Stimulated activated CD4-positive, alpha-beta T cell treated with anti-CD3 and anti-CD28 coated beads, Interleukin-12 subunit alpha, Interleukin-12 subunit beta, amount 100 ng/mL, for 24 hours (primary cell): ENCODE measurements at places on chromosomes 2 and 18.

DNA sequence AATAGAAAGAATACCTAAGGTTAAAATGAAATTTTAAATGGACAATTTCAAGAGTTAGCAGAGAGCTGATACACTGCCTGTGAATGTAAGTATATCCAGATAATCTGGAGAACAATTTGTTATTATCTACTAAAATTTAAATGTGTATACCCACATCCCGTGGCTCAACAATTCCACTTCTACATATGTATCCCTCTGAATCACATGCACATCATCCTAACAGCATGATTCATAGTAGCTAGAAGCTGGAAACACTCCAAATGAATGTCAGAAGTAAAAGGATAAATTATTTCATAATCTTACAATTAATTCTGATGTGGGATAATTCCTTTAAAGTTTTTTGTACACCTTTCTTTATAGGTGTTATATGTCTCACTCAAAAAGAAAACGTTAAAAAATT lies 87.9 kb downstream of the CNTNAP5 start:
- DNase-seq, result no peak

DNA sequence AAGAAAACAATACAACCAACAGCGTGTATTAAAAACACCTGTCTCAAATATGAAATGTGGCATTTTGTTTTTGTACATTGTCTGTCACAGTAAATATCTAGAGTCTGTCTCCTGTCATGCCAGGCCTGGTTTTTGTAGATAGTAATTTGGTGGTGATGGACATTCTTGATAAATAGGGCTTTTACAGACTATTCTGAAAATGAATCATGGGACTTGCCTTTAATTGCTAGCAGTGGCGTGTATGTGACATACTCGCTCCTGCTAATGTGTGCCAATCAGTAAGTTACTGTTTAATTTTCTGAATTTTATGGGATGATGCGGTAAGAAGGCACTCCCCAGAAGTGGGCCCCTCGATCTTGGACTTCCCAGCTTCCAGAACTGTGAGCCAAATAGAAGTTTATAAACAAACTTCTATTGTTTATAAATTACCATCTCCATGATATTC lies 83.7 kb downstream of the TANC1 start:
- DNase-seq, result no peak

DNA sequence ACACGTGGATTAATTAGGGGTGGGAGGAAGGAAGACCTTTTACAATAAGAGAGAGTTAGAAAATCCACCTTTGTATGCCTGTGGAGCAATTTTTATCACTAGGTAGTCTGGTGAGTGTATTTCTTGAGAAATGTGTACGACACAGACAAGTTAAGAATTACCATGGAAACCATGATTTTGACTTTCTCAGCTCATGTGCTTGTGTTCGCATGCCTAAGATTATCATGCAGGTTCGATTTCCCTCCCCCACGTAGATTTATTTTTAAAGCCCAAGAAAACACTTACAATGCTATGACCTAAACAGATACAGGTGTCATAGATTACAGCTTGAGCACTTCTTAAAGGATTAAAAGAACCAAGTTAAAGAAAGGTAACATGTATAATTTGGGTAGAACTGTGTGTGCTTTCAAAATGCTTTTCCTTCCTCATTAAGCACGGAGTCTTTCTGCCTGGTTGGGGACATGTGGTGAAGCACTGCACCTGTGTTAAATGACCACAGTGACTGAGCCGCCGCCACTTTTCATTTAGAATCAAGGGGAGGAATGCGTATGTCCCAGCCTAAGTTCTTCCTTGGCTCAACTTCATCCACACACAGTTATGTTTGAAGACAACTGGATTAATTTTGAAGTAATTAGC lies 16.6 kb downstream of the SERTAD2 start:
- DNase-seq, result no peak

DNA sequence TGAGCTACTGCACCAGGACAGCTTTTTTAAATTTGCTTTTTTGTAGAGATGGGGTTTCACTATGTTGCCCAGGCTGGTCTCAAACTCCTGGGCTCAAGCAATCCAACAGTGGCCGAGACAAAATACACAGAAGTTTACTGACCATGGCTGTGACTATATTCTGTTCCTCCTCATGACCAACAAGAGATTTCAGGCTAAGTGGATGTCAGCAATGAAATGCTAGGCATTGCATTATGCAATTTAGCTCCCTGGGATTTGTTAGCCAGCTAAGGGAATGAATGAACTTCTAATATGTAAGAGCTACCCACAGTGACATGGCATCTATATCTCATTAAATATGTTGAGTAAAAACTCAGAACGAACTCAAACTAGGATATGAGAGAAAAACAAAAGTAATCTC lies 81.9 kb upstream of the MBOAT2 start:
- no peak for DNase-seq

DNA sequence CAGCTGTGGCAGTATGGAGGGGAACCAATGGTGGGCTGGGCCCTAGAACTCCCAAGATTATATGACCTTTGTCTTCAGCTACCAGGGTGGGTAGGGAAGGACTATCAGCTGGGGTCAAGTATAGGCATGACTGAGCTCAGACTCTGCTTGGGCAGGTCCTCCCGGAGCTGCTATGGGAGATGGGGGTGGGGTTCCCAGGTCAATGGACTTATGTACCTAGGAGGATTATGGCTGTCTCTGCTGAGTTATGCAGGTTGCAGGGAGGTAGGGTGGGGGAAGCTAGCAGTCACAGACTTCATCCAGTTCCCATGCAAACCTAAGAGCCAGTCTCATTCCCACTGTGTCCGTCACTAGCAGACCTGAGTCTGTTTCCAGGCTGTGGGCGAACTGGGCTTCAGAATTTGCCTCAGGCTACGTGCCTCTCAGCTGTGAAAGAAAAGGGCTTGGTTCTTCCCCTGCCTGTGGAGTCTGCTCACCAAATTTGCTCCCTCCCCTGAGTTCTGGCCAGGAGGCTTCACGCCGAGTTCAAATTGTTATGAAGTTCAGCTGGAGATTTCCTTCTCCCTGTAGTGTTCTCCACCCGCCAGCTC lies 985.8 kb upstream of the NRXN1 start:
- no peak for DNase-seq

- DNase-seq, result no peak
Measured at GRCh38 chr18:21270453-21270852, 28.4 kb downstream of the GREB1L start.

GRCh38 chr2:232013701-232014353 lies 52.3 kb downstream of the DIS3L2 start:
- DNase-seq, result no peak

DNA sequence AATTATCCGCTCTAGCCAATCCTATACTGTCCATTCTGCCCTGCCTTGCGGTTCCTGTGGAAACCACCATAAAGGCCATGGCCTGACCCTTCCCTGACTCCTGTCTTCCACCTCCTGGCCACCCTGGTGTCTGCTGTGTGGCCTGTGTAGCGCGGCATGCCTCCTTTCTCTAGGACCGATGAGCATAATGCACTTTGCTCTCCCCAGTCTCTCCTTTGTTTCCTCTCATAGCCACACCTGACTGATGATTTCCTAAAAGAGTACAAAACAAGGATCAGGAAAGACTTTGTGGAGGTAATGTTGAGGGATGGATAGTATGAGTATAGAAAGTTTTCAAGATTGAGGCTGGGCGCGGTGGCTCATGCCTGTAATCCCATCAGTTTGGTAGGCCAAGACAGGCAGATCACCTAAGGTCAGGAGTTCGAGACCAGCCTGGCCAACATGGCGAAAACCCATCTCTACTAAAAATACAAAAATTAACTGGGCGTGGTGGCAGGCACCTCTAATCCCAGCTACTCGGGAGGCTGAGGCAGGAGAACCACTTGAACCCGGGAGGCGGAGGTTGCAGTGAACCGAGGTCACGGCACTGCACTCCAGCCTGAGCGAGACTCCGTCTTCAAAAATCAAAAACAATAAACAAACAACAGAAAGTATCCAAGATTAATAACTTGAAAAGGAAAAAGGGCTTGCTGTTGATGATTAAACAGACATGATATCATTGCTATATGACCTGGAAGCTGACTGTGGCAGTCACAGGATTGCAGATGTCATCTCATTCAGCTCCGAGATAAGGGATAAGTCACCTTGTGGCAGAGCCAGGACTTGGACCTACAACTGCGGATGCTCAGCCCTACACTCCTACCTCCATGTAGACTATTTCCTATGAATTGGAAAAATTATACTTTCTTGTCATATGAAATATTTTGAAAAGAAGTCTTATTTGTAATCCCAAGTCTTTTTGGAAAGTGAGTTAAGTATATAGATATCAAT lies 16.6 kb downstream of the SOWAHC start:
- no peak for DNase-seq

GRCh38 chr18:27061488-27062095 lies 123.5 kb downstream of the CHST9 start:
- no peak for DNase-seq
